Stimulated activated CD8-positive, alpha-beta memory T cell treated with anti-CD3 and anti-CD28 coated beads, Interleukin-7, amount 100 ng/mL, for 1 hour (primary cell): ENCODE measurements at places on chromosomes 4 and X.

GRCh38 chrX:9940421-9940820 lies 26.7 kb upstream of the CLDN34 start:
- no peak for DNase-seq

GRCh38 chr4:113474017-113474416 lies 287.5 kb downstream of the CAMK2D start:
- DNase-seq, result no peak

GRCh38 chrX:70025464-70025863 lies 24.3 kb downstream of the AWAT2 start:
- DNase-seq, result no peak

- DNase-seq, result no peak
These were observed 8.1 kb downstream of the NEK1 start for GRCh38 chr4:169604131-169604900.

- DNase-seq, result no peak
These were observed 236.4 kb downstream of the ZC4H2 start for GRCh38 chrX:64739792-64740378.
